ENCODE measurements at places on chromosomes 7 and 10.

DNA sequence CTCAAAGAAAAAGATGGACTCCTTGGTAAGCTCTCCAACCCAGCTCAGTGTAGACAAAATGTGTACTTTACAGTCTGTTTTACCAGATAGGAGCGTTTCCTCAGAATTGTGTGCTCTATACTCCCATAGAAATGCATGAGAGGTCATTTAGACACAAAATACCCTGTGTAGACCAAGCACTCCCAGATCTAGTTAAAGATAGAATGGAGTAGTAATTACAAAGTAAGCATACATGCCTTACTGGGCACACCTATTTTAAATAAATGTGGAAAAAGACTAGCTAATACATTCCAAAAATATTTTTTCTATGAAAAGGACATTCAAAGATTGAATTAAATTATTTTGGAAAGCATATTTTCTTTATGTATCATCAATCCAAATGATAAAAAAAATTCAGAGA is 271.9 kb upstream of the DGKB start:
- DNase-seq = no peak

DNA sequence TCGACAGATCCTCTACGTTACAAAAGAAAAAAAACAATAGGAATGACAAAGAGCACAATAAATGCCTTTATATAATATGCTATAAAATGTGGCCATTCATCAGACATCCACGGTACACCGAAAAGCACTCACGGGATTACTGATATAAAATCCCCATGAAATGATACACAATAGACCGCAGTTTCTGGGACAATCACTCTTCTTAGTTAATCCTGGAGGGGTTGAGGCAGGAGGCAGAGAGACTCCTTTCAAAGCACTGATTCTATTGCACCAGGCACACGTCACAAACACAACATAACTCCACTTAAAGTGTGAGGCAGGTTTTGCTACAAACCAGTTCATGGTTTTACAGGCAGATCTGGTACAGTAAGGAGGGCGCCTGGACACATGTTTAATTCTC is 113.8 kb downstream of the FGFR2 start:
- DNase-seq = no peak

- no peak for DNase-seq
These were observed 14.3 kb upstream of the NPM3 start for GRCh38 chr10:101797403-101798059.

- DNase-seq = no peak
These were observed 105.5 kb upstream of the SGCE start for GRCh38 chr7:94761451-94761850.

DNA sequence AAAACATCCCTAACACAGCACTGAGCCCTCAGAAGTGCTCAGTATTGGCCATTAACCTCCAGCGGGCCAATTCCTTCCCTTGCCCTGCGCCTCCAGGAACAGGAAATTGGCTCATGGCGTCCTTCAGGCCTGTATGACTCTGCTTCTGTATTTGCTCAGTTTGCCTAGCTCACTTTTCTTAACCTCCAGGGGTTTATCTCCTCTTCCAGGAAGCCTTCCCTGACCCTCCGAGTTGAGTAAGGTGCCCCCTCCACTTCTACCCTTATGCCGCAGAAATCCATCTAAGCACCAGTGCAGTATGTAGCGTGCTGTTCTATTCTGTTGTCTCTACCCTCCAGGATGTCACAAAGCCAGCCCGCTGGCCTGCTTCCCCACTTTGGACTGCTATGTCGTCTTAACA is 1.1 kb upstream of the SFXN4 start:
- no peak for DNase-seq

GRCh38 chr10:119341459-119342301 is 134.3 kb downstream of the GRK5 start:
- DNase-seq = no peak

GRCh38 chr10:124153023-124153826 is 59.8 kb upstream of the CHST15 start:
- DNase-seq = no peak

DNA sequence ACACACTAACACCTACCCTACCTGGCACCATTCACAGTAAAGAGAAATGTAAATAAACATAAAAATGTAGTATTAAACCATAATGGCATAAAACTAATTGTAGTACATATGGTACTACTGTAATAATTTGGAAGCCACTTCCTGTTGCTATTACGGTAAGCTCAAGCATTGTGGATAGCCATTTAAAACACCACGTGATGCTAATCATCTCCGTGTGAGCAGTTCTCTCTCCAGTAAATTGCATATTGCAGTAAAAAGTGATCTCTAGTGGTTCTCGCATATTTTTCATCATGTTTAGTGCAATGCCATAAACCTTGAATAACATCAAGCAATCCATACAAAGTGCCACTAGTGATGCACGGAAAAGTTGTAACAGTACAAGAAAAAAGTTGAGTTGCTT is 75.4 kb downstream of the CFTR start:
- DNase-seq = no peak

DNA sequence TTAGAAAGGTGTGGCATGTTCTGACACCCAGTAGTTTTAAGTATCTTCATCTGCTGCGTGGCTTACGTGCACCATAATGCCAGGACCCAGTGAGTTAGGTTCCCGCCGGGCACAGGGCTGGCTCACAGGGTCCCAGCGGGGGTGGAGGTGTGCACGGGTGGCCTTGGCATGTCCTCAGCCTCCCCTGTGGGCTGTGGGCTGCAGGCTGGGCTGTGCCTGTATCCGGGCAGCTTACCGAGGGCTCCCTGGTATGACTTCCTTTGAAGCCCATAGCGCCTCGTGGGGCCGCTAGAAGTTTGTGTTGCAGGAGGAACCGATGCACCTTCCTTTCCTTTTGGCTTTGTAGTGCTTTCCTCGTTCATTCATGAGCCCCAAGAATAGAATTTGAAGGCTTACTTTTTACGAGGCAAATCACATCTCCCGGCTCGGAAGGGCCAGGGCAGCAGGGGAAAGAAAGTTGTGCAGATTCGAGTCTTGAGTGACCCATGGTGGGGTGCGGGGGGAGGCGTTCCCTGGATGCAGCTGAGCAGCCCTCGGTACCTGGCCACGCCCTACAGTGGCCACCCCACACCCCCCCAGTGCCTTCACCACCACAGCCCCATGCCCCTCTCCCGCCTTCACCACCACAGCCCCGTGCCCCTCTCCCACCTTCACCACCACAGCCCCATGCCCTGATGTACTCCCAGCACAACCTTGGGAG is 113.2 kb downstream of the WDR37 start:
- DNase-seq = no peak

DNA sequence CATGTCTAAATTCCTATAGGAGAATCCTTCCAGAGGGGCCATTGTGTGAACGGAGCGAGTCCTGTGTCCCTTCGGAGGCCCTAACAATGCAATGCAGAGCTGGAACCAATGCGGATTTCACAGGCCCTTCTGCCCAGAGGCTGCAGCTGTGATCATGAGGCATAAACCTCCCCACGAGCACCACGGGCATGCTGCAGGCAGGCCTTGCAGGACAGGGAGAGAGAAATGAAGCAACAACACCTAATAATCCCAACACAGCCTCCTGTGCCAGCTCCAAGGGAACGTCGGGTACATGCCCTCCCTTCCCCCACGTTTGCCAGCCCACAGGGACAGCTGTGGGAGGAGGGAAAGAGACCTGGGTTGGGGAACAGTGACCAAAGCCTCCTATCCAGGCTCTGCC is 74.4 kb downstream of the TNS3 start:
- DNase-seq = no peak

GRCh38 chr10:120559800-120560199 is 102.8 kb downstream of the PLPP4 start:
- DNase-seq = no peak

- no peak for DNase-seq
These were observed 618 bp upstream of the GIMAP4 start for GRCh38 chr7:150566572-150566971.

DNA sequence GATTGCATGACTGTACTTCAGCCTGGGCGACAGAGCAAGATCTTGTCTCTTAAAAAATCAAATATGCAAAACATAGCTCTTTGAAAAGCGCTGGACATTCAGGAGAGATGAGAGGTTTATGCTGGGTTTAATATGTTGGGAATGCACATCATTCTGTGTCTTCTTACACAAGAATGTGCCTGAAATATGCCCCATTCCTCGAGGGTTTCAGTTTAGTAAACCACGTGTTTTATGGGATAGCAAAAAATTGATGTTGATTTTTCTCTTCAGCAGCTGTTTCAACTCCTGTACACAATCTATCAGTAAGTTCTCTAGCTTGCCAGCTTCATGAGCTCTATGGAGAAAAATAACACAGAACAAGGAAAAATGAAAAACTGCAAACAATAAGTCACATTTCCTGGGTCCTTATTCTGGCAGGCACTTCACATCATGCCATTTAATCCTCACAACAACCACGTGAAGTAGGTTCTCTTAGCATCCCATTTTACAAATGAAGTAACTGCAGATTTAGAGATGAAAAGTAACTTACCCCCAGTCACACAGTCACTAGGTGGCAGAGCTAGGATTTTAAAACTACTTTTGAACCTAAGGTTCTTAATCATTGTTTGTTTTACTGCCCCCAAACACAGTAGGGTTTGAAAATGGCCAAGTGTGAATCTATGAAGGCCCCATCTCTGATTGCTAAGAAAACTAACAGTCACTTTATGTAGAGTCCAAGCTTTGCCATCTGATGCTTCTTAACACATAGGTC is 423.6 kb downstream of the PHTF2 start:
- DNase-seq = no peak

DNA sequence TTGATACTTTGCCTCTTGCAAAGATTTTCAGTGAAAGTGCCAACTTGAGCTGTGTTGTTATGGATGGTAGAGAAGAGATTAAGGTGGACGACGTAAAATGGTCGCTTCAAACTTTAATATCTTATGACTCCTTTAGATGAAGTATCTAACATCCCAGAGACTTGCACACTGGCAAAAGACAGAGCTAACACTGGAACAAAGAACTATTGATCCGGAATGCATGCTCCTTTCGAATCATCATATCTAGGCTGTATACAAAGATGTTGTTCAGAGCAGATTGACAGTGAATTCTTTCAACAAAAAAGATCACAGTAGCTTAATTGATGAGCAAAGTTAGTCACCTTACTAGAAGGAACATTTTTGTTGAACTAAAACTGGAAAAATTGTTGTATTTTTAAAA is 592.7 kb downstream of the NXPH1 start:
- no peak for DNase-seq

DNA sequence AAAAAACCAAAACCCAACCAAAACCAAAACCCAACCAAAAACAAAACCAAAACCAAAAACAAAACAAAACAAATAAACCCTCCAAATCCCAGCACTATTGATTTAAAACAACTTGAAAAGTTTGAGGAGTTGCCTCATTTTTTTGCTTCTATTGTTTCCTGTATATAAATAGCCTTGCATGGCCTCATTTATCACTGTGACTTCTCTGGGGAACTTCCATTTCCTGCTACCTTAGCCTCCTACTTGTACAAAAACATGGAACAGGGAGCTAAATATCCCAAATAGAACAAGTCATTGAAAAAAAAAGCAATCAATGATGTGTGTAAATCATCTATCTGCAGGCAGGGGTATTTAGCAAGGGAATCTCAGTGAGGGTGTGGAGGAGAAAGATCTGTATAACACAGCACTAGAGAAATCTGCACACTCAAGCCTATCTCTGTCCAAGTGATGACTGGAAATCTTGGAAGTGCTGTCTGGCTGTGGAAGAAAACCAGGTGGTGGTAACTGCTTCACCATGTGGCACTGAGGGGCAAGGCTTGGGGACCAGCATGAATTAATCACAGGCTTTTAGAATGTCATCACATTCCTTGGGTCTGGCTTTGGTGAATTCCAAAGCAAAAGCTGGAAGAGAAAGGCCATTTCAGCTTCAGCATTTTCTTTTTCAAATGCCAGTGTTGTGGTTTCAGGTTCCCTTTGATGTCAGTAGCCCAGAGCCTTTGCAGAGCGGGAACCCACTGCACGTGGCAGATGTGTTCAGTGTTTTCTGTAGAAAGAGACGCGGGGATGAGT is 349.5 kb upstream of the ZNF32 start:
- DNase-seq = no peak

- no peak for DNase-seq
These were observed 148.5 kb downstream of the UBE2H start for GRCh38 chr7:129804111-129804889.

DNA sequence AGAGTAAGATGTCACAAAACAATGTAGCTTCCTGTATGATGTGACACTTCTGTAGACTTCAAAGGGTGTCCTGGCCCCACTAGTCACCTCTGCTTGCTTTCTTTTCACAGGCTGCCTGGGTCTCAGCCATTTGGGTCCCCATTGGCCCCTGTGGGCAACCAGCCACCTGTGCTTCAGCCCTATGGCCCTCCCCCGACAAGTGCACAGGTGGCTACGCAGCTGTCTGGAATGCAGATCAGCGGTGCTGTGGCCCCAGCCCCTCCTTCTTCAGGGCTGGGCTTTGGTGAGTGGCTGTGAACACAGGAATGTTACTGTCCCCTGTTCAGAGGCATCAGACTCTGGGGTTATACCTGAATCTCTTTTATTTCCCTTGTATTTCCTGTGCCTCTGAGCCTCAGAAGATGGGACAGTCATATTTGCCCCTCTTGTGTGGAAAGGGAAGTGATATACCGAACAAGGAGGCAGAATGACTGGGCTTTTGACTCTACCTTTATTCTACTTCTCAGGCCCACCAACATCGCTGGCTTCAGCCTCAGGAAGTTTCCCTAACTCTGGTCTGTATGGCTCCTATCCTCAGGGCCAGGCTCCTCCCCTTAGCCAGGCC is 15.4 kb downstream of the SEC24C start:
- no peak for DNase-seq

DNA sequence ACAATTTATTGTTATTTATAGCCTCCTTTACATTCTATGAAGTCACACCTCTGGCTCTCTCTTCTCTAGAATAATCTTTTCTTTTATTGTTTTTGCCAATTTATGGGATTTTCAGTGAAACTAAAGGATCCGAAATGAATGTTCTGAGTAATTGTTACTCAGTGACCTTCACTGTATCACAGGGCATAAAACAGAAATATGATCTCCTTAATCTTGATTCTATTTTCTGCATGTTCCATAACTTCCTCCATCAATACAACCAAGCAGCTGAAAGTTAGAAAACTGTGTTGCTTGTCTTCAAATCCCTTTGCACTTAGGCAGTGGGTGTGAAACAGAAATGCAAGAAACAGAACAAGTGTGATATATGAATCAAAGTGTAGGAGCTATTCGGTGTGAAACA is 57.4 kb upstream of the FERD3L start:
- DNase-seq = no peak

- DNase-seq = no peak
These were observed 534.3 kb downstream of the PARD3 start for GRCh38 chr10:34280599-34281374.

DNA sequence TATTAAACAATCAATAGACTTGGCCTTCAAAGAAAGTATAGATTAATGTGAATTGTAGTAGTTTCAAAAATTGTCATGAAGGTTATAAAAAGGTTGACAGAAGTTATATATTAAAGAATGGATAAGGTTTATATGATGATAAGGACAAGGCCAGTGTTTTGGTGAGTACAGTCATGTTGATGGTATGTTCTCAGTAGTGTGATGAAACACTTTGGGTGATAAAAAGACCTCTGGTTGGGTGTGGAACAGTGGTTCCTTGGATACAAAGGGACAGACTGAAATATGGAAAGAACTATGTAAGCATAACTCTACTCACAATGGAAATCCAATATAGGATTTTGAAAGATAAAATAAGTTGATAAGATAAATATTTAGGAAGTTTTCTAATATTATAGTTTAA is 866.3 kb downstream of the ANKRD7 start:
- DNase-seq = no peak

- DNase-seq = no peak
These were observed 274.4 kb upstream of the SEMA3A start for GRCh38 chr7:84469034-84469433.
